Stimulated activated CD4-positive, alpha-beta T cell treated with anti-CD3 and anti-CD28 coated beads, Interleukin-1b, Interleukin-23, amount 100 ng/mL, for 4 hours (primary cell): ENCODE measurements at places on chromosomes 1 and 21.

DNA sequence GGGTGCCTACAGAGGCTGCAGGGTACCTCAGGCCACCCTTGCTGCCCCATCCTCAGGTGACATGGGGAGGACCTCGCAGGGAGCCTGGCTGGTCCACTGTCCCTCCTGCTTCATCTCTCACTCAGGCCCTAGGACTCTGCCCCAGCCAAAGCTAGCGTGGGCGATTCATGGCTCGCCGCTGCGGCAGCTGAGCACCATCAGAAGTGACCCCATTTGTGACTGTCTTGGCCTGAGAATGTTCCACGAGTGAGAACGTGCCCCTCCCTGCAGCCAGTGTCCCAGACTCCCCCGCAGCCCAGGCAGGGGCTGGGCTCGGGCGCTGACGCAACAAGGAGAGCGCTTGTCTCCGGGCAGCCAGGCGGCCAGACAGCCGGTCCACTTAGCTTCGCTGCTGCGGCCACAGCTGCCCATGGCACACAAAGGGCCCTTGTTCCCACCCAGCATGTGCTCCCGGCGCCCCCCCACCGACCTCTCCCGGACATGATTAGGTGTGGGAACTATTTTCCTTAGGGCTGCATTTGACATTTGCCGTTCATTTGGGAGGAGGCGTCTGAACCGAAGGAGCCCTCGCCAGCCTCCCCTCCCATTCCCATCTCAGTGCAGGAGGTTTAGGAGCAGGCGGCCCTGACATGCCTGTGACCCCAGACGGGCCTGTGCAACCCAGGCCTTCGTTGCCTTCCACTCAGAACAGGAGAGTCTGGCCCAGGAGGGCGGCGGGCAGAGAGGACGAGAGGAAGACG, 19.3 kb upstream of the POFUT2 start:
- no peak for DNase-seq

GRCh38 chr21:38850277-38850951, 44.7 kb downstream of the ETS2 start:
- DNase-seq: no peak

- DNase-seq: no peak
Observed at GRCh38 chr1:116104667-116105066, 6.5 kb upstream of the MAB21L3 start.

GRCh38 chr1:46612937-46613660, 3.5 kb downstream of the MOB3C start:
- no peak for DNase-seq

DNA sequence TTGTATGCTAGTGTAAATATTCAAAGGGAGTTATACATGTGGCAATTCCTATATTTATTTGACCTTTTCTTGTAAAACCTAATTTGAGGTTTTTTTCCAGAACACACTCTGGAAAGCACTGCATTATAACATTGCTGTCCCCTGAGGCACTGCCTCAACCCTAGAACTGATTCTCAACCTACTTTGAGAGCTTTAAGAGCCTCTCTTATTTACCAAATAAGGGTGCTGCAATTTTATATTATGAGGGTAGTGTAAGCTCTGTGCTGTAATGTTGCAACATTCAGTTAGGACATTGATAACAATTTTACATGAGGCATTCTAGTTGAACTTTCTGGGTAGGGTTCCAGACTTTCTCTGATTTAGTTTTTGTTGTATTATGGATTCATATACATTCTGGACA, 302.2 kb upstream of the DEPDC1 start:
- DNase-seq: no peak

GRCh38 chr1:222995620-222996309, 147.3 kb downstream of the TLR5 start:
- DNase-seq: no peak

DNA sequence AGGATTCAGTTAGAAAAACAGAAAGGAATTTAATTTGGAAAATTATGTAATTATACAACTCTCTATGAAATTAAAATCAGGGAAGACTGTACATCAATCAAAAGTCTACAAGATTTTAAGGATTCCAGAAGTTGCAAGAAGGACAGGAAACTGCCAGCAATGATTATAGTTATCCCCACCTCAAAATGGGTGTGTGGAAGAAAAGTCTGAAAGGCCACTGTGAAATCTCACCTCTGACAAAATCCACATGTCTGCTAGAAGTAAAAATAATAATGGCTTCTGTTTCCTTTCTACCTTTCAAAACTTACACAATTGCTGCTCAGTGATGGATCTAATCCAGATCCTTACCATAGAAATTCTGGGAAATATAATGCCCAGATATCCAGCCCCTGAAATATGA, 708.1 kb upstream of the ADGRL4 start:
- no peak for DNase-seq

DNA sequence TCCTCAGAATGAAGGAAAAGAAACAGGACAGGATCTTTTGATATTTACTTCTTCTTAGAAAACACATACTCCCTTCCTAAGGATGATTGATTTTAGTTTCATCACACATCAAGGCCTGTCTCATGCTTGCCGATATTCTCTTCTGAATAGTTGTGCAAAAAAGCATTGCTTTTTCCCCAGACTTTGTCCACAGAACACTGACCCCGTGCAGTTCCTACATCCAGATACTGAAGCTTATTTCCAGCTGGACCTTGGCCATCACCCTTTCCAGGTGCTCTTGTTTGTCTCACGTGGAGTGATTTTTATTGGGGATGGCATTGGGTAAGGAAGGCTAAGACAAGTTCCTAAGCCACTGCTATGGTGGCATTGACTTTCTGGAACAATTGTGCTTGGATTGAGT, 197.3 kb upstream of the HOOK1 start:
- no peak for DNase-seq

DNA sequence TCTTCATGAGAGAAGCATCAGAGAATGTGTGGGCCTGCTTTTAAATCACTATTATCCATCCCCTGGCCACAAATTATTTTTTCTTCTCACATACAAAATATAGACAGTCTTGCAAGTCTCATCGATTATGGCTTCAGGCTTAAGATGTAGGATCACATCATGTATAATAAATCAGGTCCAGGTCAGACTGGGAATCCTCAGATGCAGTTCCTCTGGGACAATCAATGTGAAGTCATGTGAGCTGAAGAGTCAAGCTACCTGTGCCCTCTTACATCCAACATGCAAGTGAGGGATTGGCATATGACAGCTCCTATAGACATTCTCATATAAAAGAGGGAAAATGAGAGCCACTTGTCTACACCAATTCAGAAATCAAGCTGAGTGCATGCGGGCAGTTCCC, 631.8 kb downstream of the PTPRU start:
- DNase-seq: no peak

DNA sequence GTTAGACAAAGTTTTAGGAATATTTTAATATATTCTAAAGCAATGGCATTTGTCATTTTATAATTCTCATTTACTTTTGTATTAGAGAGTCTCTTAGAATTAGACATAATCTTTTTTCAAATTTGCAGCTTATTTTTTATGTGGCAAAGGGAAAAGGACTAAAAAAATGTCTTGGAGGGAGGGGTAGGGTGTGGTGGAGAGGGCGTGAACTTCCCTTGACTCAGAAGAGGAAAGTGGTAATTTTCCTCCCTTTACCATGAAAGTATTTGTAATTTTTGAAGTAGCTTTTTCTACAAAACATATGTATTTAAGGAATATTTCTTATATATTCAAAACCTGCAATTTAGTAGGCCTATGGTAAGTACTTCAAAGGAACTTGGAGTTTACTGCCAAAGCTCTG, 6.9 kb upstream of the RABGAP1L start:
- no peak for DNase-seq

- no peak for DNase-seq
Observed at GRCh38 chr1:76862447-76862846, 4.8 kb upstream of the ST6GALNAC5 start.

- DNase-seq: no peak
Observed at GRCh38 chr1:65625528-65625927, 167.2 kb upstream of the PDE4B start.

- no peak for DNase-seq
Observed at GRCh38 chr1:49197081-49197480, 420.4 kb upstream of the BEND5 start.

- DNase-seq: no peak
Observed at GRCh38 chr21:34814529-34814951, 145.7 kb downstream of the CLIC6 start.

GRCh38 chr21:43658769-43659135, 536 bp downstream of the HSF2BP start:
- no peak for DNase-seq

DNA sequence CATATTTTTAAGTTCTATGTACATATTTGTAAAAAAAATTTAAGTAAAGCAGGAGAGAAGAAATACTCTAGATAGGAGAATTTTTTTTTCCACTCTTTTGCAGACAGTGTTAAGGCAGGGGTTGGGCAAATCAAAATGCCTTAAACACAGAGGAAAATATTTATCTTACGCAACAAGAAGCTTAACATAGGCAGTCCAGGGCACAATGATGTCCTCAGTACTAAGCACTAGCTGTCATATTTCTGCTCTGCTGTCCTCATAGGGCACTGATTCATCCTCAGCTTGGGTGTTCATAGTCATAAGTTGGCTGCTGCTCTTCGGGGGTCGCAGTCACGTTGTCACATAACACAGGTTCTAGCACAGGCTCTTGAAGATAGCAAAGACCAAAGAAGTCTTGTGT, 247.4 kb downstream of the PTBP2 start:
- no peak for DNase-seq

GRCh38 chr1:9238550-9238949, 4.0 kb downstream of the H6PD start:
- DNase-seq: no peak

GRCh38 chr1:233631810-233632405, 18.0 kb downstream of the KCNK1 start:
- DNase-seq: no peak

GRCh38 chr1:184563308-184563707, 176.5 kb downstream of the C1orf21 start:
- DNase-seq: no peak

- no peak for DNase-seq
Observed at GRCh38 chr21:34984356-34985058, 64.6 kb downstream of the RUNX1 start.

- DNase-seq: no peak
Observed at GRCh38 chr1:151526735-151527525, 13.2 kb upstream of the TUFT1 start.

GRCh38 chr1:159970932-159971342, 16.9 kb upstream of the SLAMF9 start:
- no peak for DNase-seq

- no peak for DNase-seq
Observed at GRCh38 chr1:161998811-161999210, 24.9 kb downstream of the OLFML2B start.

DNA sequence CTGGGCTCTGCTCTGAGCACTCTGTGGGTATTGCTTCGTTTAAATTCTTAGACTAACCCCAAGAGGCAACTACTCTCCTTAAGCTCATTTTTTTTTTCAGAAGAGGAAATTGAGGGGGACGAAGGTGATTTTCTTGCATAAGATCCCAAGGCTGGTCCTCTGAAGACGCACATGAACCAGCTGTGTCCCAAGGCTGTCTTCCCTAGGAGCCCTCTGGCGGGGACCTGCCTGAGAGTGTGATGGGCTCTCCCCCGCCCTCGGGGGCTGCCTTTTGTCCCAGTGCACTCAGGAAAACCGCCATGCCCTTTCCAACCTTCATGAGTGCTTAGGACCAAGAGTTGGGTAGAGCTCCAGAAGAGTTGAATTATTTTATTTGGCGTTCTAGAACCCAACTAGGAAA, 21.7 kb downstream of the UMODL1 start:
- DNase-seq: no peak

GRCh38 chr1:218350801-218351266, 5.7 kb downstream of the TGFB2 start:
- no peak for DNase-seq

DNA sequence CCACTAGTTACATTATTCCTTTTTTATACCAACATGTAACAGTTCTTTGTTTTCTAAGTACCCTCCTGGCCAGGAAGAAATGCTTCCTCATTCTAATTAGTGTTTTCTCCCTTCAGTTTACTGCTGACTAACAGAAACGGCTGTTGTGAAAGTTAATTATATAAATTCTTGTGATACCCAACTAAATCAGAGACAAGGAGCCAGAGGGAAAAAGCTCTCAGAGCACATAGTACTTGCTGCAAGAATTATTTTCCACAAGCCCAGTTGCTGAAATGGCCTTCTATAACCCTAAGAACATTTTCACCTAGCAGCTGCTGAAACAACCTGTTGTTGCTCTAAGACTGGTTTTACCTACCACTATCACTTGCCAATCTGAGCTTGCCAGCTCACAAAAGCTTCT, 82.4 kb downstream of the FAF1 start:
- no peak for DNase-seq

GRCh38 chr1:197510691-197511378, 242.8 kb downstream of the CRB1 start:
- no peak for DNase-seq

DNA sequence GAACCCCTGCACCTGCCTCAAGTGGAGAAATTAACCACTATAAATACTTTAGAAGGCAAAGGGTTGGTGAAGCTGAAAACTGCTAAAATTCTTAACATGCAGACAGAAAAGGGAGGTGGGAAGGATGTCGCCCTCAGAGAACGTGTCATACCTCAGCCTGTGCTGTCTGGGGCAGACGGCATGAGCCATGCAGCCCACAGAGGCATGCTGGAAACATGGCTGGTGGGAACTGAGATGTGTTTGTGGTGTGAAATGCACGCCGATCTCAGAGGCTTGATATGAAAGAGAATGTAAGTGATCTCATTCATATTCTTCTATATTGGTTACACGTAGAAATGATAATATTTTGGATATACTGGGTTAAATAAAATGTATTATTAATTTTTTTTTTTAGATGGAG, 16.3 kb downstream of the AGPAT3 start:
- no peak for DNase-seq

DNA sequence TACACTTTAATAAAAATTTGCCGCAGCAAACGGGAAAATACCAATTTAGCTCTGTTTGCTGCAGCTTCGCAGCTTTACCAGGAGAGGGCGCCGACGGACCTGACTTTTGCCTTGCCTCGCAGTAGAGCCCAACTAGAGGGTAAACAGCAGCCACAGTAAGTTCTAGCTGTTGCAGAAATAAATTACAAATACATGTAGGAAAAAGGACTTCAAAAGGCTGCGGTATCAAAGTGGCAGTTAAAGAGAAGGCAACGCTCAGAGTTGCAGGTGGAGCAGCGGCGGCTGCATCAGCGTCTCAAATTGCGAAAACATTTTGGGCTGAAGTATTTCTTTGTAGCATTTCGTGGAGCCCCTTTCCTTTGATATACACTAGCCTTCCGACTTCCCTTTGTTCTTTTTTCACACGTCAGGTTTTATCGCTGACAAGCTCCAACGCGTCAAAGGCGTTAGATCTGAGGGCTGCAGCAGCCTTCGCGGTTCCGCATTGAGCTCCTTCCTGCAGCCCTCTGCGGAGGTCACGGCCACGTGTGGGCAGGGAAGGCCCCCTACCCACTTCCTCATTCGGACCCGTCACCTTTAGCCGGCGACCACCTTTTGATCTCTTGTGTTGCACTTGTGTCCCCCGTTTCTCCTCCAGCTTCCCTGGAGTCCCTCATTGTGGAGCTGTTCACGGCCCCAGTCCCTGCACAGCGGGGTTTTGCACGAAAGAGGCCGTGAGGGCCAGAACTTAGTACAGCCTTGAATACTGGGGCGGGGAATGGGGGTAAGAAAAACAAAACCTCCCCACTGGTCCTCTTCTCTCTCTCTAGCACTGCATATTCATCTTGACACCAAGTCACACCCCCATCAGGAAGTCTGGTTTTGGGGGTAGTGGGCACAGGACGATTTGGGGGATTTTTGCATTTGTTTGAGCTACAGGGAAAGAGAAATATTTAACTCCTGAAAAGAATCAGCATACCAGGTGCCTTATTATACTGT, 72.8 kb downstream of the S1PR1 start:
- DNase-seq: peak; percentile 47
